Kidney (tissue), 22 donors: ENCODE measurements at places on chromosomes 3 and 15. TPM values are rescaled to one million over a fixed set of nuclear protein-coding genes. Genes with fewer than 3 reads are reported as not detected.

Gene TRIM69
- total RNA-seq, result 29.6 TPM

Gene BSN
- 1.3 TPM for total RNA-seq

DNA sequence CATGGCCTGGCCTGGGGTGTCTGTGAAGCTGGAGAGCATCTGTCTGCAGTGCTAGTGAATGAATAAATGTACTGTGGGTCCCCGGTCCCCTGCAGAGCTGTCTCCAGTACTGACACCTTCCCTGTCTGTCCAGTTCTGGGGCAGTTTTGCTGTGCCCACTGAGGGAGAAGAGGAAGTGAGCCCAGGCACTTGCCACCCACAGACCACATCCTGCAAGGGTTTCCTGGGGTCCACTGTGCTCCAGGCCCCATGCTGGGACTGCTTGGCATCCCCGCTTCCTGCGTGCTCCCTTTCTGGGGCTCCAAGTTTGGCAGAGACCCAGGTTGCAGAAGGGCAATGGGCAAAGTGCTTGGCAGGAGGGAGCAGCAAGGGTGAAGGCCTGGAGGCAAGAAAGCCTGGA is 4.9 kb upstream of the SLC6A6 start:
- no peaks in the 10 kb centered on the region for H3K36me3 ChIP-seq
- no peak overlapping the region for H3K4me3 ChIP-seq
- peaks cover 10% of the 10 kb centered on the region for H3K4me1 ChIP-seq
- H3K27ac ChIP-seq, result no peak overlapping the region

GRCh38 chr3:105513886-105514285 is 147.2 kb downstream of the ALCAM start:
- DNase-seq, result no peak
- no peaks in the 10 kb centered on the region for H3K27me3 ChIP-seq
- no peak overlapping the region for H3K27ac ChIP-seq

GRCh38 chr15:101104141-101104540 is 147.7 kb downstream of the CHSY1 start:
- no peak overlapping the region for H3K27ac ChIP-seq
- H3K27me3 ChIP-seq, result no peaks in the 10 kb centered on the region
- DNase-seq, result no peak
- H3K4me1 ChIP-seq, result no peaks in the 10 kb centered on the region
